GM13976 (cell line): ENCODE measurements at places on chromosomes 4 and X.

- DNase-seq: no peak
Observed at GRCh38 chr4:121189326-121190215, 25.4 kb upstream of the TNIP3 start.

DNA sequence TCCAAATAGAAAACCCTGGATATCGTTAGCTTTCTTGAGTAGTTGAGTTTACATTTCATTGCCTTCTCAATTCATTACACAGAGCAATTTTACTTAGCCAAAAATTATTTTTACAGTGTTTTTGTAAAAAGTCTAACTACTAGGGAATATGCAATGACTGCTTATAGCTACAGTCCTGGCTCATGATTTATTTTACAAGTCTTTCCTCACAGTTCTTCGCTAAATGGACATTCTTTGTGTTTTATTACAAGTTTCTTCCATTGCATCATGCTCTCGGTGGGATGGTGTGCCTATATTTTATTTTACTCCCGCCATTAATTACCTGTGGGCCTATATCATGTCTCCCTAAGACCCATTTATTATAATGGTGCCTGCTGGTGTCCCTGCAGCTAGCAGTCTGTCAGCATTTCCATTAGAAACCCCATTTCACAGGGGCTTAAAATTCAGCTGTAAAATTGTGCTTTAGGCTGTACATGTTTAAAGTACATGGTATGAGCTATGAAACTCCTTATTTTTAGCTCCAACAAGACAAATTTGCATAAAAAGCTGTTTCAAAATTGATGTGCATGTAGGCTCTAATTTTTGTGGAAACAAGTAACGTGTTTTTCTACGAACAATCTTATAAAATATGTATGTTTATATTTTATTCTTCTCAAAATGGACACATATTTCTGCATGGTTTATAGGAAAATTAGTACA lies 227.4 kb downstream of the SLC7A11 start:
- DNase-seq: no peak

DNA sequence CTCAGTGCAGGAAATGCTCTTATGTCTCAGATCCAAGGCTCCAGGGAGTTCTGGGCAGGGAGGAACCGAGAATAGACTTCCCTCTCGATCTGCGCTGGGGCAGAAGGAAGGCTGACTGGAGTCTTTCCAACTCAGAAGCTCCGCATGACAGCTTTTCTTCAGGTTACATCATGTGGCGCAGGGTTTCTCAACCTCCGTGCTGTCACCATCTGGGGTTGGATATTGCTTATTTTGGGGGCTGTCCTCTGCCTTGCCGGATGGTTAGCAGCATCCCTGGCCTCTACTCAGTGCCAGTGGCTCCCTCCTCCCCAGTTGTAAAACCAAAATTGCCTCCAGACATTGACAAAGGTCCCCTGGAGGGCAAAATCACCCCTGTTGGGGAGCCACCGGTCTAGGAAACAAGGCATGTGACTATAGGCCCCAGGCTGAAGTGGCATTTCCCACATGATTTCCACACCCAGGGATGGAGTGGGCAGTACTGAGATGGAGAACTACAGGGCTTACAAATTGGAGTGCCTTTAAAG lies 21.4 kb downstream of the REELD1 start:
- no peak for DNase-seq

- no peak for DNase-seq
Observed at GRCh38 chr4:174600391-174600790, 78.1 kb upstream of the HPGD start.

GRCh38 chrX:53357799-53358530 lies 64.5 kb downstream of the SMC1A start:
- DNase-seq: no peak

GRCh38 chr4:996997-997374 lies 3.8 kb upstream of the SLC26A1 start:
- no peak for DNase-seq

DNA sequence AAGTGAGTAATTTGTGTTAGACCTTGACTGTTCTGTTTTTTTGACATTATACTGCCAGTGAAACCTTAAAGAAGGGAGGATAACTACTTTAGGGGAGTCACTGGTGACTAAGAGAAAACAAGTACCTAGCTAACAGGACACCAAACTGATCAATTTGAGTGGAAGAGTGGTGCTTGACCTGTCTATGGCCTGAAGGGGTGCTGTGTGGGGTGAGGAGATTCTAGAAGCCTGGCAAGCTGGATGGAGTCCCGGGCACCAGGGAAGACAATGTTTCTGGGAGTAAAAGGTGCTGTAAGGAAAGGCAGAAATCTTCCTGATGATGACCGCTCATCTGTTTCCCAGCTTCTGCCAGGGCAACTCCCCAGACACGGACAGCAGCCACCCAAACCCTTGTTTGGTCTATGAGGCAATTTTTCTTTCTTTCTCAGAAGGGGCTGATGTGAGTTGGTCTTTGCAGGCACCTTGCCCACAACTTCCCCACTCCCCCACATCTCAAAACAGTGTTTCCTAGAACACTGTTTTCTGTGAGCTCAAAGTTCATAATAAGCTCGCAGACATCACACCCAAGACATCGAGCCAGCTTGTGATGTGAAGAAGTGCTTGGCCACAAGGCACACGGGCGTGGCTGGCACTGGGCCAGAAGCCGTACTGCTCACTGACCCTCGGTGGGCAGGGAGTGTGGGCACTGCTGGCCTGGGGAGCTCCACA lies 4.6 kb downstream of the TXK start:
- DNase-seq: peak; percentile 28

GRCh38 chr4:77959566-77960338 lies 97.1 kb downstream of the MRPL1 start:
- DNase-seq: peak; percentile 34
